ENCODE measurements at places on chromosomes 2 and 18.

DNA sequence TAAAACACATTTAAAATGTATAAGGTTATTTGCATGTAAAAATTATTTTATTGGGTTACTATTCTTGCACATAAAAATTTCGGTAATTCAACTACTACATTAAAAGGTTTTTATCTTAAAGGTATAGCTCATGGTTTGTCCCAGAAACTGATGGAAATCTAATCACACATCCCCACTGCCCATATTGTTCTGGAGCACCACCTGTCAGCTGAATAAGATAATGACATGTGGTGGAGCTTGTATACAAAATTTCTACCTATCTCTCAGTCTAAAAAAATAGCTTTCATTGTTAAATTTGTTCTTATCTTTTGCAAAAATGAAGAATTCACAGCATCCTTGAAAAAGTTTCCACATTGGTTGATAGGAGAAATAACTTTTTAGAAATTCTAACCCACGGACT, 18.3 kb downstream of the ERBB4 start:
- DNase-seq, result no peak

DNA sequence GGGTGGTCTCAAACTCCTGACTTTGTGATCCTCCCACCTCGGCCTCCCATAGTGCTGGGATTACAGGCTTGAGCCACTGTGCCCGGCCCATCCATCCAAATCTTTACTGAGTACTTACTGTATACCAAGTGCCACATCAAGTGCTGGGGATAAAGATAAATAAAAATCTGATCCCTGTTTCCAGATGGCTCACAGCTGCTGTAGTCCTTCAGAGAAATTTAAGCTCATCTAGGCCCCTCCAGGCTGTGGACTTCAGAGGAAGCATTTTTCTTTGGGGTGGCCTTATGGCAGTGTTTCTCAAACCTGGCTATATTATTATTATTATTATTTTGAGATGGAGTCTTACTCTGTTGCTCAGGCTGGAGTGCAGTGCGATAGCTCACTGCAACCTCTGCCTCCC, 33.7 kb upstream of the GTF2A1L start:
- no peak for DNase-seq

DNA sequence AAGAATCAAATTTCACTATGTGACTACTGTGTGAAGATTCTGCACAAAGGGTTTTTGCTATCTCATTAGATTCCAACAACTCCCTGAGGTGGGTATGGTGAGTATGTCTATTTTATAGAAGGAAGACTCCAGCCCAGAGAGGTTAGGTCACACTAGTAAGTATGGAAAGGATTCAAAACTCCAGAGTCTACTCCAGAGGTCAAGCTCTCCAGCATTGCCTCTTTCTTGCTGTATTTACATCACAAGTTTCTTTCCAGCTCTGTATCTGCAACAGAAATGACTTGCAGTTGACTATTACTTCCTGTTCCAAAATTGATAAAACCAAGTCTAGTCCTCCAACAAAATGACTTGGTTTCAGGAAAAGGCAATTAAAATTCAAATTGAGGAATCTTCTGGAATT, 2.1 kb downstream of the COL4A4 start:
- DNase-seq, result no peak

- DNase-seq, result no peak
These were observed 650.1 kb upstream of the VRK2 start for GRCh38 chr2:57396355-57397098.

- DNase-seq, result no peak
These were observed 16.3 kb downstream of the CNDP2 start for GRCh38 chr18:74512321-74513053.

All from stimulated activated CD4-positive, alpha-beta T cell treated with anti-CD3 and anti-CD28 coated beads, Interleukin-1b, Interleukin-23, amount 100 ng/mL, for 1 hour (primary cell).